CD4-positive, alpha-beta T cell treated with Interleukin-4 for 1 hour (primary cell): ENCODE measurements at places on chromosomes 3 and 15.

- no peak for DNase-seq
These were observed 29.5 kb downstream of the PLSCR5 start for GRCh38 chr3:146575636-146576035.

DNA sequence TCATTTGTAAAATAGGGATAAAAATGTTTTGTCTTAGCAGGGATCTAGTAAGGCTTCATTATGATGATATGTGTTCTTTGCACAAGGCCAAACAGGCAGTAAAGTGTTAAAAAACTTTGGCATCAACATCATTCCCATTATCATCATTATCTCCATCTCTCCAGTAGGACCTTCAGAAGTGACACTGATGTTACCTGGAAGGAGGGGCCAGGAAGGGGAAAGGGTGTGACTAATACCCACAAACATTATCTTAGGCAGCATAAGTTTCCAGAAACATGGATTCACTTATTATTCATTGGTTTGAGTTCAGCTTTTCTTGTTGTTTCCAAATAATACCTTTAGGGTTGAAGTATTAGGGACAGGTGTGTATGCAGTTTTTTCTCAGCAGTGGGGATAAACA lies 399.6 kb downstream of the PTPRG start:
- no peak for DNase-seq

DNA sequence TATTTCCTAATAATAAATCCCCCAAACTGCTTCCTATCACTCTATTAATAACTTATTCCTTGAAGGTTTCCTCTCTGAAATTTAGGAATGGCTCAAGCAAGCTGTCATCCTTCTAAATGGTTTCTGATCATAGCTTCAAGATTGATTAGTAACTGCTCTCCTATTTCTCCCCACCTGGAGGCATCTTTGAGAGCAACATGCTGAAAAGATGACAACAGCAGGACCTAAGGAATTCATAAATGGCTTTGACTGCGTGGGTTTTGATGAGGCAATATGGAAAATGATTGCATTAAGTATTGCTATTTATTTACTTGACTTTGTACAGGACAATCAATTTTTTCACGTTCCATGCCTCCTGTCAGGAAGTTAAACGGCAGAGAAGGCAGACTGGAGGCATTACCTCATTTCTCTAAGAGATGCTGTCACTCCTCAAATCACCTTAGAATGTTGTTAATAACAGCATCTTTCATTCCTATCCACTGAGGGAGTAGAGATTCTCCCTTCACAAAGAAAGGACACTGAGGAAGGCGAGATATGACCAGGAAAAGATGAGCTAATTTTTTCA lies 256.4 kb downstream of the EPHB1 start:
- no peak for DNase-seq

GRCh38 chr3:119408243-119408950 lies 55.0 kb downstream of the TMEM39A start:
- DNase-seq: no peak

GRCh38 chr3:12994607-12995388 lies 78.4 kb downstream of the IQSEC1 start:
- DNase-seq: peak; percentile 84

- DNase-seq: no peak
These were observed 50.6 kb downstream of the SLC6A6 start for GRCh38 chr3:14452740-14453710.

GRCh38 chr3:103077910-103078309 lies 643.1 kb downstream of the ZPLD1 start:
- DNase-seq: no peak

DNA sequence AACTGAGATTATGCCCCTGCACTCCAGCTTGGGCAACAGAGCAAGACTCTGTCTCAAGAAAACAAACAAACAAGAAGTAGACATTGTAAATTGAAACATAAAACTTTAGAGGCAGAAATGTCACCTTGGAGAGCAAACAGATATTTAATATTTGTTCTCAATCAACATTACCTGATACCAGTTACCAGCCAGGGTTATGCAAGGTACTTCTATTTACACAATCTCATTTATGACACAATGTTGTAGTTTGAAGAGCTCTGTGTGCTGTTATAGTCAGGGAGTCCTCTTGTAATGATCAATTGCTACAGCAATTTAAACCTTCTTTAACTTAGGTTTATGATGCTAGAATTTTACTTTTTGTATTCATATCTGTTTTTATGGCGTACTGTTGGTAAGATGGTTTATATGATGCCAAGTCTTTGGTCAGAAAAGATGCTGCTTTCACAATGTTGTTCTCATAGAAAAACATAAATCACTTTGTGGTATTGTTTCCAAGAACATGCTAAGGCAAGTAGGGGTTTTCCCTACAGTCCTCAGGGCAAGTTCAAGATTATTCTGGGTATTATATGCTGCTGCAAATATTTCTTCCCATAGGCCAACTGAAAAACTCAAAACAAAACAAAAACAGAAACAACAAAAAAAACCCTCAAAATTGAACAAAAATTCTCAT lies 173.5 kb downstream of the TNIK start:
- DNase-seq: peak; percentile 56

DNA sequence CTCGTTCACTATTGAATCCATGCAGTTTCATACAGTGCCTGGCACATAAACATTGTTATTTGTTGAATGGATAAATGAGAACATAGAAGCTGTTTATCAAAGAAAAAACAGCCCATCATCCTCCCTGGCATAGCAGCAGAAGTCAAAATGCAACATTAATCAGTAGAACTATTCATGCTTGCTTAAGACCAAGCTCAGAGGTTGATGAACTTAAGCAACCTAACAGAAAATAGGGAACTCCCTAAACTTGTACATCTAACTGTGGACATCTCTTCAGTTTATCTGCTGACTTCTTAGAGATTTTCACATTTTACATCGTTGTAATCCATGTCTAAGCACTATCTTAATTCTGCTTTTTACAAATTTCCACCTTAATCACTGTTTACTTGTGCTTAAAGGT lies 29.2 kb downstream of the SENP8 start:
- no peak for DNase-seq

DNA sequence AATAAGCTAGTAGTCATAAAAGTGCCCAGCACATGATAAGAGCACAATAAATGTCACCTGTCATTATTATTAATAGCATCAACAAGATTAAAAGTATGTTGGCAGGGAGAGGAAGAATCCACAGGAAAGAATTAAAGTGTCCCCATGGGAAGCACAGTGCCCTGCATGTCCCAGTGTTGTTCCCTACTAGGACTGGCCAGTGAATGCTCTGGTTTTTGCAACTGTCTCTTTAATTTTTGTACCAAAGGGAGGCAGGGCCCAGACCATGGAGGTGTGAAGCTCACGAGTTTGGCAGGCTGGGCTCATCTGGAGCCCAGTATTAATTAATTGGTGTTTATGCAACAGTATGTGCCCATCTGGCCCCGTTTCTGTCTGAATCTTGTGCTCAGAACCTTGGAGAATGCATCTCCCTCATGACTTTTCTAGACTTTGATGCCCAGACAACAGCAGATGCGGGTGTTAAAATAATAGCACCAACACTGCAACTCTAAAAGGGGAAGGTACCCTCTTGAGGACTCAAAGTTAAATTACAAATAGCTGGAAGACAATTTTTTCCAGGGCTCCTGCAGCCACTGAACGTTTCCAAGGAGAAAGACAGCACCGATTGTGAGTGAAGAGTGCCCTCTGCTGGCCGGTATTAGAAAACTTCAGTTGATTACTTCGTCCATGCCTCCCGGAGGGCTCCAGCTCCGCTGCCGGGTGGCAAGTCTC lies 71.9 kb upstream of the SPATA12 start:
- DNase-seq: peak; percentile 73

- no peak for DNase-seq
These were observed 14.9 kb upstream of the C3orf22 start for GRCh38 chr3:126573492-126574117.

DNA sequence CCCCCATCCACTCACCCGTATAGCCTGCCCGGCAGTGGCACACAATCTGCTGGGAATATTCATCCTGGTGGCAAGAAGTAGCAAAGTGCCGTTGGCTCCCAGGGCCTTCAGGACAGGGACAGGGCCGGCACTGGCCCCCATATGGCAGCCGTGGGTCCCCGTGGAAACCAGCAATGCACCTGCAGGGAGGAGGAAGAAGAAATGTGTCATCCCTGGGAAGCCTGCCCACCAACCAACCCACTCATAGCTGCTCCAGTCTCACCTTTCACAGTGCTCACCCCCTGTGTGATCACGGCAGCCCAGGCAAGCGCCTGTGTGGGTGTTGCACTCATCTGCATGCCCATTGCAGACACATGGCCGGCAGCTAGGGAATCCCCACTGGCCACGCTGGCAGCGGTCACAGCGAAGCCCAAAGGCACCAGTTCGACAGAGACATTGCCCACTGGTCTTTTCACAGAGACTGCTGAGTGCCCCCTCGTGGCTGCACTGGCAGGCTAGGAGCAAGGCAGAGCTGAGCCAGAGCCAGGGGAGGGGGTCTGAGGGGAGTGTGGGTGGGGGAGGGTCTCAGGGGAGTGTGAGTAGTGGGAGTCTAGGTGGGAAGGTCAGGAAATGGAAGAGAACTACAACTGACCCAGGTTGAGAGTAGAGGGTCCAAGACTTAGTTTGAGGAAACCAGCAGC lies 4.5 kb upstream of the USP19 start:
- DNase-seq: no peak

- DNase-seq: no peak
These were observed 1.5 kb downstream of the GLB1 start for GRCh38 chr3:33095436-33095835.

GRCh38 chr3:40191850-40192448 lies 117.6 kb upstream of the EIF1B start:
- peak; percentile 63 for DNase-seq

DNA sequence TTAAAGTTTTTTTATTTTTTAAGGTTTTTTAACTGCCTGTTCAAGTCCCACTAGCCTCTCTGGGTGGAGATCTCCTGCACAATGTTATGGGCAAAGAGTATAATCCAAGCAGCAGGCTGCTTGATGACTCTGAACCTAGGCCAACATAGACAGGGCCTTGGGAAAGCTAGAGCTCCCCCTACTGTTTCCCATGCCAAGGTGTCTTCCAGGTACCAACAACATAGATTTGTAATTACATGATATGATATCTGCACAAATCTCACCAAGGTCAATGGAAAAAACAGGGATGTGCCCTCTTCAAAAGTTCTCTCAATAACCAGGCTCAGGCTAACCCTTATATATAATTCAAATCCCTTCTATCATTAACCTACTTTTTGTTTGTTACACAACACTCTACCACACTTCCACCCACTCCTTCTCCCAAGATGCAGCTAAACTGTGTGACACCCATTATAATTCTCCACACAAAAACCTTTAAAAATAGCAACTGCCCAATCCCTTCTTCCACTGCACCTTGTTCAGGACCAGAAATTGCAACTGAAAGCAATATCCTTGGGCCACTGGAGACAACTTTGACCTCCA lies 43.8 kb downstream of the RBM15B start:
- peak; percentile 64 for DNase-seq

- no peak for DNase-seq
These were observed 34.5 kb downstream of the ICE2 start for GRCh38 chr15:60444289-60444912.

- DNase-seq: no peak
These were observed 973.4 kb downstream of the ROBO1 start for GRCh38 chr3:78794431-78794830.

GRCh38 chr15:78193731-78194567 lies 40.4 kb downstream of the ACSBG1 start:
- DNase-seq: no peak

DNA sequence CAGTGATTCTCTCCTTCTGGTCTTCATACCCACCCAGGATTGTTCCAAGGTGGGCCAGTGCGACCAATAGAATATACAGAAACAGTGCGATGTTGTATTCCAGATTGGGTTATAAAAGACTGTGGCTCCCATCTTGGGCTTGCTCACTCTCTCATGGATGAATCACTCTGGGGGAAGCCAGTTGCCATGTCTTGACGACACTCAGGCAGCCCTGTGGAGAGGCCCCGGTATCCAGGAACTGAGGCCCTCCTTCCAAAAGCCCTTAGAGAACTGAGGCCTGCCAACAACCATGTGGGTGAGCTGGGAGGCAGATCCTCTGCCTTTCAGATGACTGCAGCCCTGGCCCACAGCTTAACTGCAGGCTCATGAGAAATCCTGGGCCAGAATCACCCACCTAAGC lies 57.2 kb downstream of the SH3GL3 start:
- DNase-seq: no peak

DNA sequence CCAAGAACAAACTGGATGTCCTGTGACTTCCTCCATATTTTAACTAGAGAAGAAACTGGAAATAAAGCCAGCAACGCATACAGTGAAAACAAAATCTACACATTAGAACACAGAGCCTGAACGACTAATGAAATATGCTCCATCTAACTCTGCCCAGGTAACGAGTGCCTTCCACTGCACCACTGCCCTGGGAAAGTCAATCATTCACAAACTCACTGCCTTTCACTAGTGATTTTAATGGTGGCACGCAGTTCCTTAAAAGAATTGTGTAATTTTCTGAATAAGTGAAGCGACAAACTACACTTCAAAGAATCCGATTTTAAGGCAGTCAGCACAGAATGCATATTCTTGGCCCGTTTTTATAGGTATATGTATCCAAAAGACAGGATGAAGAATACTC lies 416.0 kb downstream of the SHQ1 start:
- no peak for DNase-seq

DNA sequence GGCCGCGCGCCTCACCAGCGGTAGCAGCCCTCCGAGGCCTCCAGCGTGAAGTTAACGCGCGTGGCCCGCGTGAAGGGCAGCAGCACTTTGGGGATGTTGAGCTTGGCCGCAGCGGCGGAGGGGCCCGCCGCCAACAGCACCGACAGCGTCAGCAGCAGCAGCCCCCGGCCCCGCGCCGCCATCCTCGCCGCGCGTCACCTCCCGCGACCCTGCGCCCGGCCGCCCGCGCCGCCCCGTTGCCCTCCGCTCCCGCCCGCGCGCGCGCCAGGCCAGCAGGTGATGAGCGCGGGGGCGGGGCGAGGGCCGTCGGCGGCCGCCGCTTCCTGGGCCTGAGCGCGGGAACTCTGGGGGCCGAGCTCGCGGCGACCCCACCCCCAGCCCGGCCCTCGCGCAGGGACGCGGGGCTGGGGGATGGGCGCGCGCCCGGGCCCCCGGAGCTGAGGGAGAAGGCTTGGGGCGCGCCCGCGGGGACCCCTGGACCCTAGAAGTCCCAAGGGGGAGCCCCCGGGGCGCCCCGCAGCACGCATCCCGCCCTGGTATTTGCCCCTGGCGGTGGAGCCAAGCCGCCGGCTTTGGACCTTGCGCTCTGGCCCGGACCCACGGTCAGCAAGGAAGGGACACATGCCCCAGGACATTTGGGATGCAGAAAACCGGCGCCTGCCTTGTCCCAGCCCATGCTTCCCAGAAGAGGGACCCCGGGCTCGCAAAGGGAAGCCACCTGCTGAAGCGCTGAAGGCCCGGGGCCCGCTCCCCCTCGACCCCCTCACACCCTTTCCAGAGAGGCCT lies at the start of gene NUP210:
Gene NUP210, minus strand, starts transcription at position 278 of the 786 bp plus-strand sequence. Its CDS starts 96 bp downstream, at position 182.
- DNase-seq: peak; percentile 45
